ENCODE measurements at places on chromosomes 12 and 14. TPM values are rescaled to one million over a fixed set of nuclear protein-coding genes. Genes with fewer than 3 reads are reported as not detected.
A peak's percentile ranks its signal among the peaks of the same experiment; 100 is the strongest.

Gene FAM216A
- total RNA-seq, result 13.2 TPM

Gene LRTM2
- total RNA-seq, result not detected

DNA sequence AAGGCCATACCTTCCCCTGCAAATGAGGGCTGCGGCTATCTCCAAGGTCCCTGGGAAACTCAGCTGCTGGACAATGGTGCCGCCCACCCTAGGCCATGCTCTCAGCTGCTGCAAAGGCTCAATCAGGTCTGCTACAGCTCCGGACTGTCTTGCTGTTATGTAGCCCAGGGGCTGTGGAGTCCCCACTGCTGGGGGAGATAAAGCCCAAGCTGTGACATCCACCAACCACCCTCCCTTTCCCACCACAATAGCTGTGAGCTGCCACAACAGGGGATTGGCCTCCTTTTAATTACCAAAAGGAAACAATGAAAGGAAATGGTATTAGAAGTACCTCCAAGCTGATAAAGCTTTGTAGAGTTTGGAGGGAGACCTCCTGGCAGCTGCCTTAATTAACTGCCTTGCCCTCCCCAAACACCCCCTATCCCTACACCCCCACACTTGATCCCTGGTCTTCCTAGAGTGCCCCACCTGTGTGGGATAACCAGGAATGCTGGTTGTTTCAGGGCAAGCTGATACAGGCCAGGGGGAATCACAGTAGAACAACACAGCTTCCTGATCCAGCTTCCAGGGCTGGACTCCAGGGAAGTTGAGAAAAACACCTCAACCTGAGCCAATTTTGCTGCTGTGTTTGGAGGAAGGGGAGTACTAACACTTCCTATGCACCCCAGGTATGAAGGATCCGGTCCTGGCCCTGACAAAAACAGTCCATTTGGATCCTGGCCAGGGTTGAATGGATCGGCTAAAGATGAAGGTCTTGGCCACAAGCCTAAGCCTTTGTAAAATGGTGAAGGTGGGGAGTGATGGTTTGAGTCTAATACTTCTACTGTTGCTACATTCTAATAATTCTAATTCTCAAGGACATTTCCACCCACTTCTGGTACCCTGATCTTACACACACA is at the start of gene VWF:
Gene VWF (minus strand): TSS at position 260 of the 899 bp plus-strand sequence. CDS start 1,474 bp downstream, outside the sequence.
- no peaks in the 10 kb centered on the region for H3K36me3 ChIP-seq
- no peak within 1 kb of the TSS for H3K27ac ChIP-seq
- H3K27me3 ChIP-seq, result peaks cover 18% of the 10 kb centered on the region
- no peaks in the 10 kb centered on the region for H3K4me1 ChIP-seq

GRCh38 chr14:34460841-34461240 is 1.2 kb downstream of the SPTSSA start:
- peak overlapping the region; percentile 65 for H3K4me3 ChIP-seq
- H3K4me1 ChIP-seq, result peaks cover 3% of the 10 kb centered on the region
- H3K27me3 ChIP-seq, result no peaks in the 10 kb centered on the region
- no peak overlapping the region for H3K27ac ChIP-seq
- no peaks in the 10 kb centered on the region for H3K36me3 ChIP-seq

Measured in T-cell (primary cell).